Uterus (tissue), 4 donors: ENCODE measurements at places on chromosomes 2 and 18. TPM values are rescaled to one million over a fixed set of nuclear protein-coding genes. Genes with fewer than 3 reads are reported as not detected.

The IL36G gene
- total RNA-seq: not detected

The OST4 gene
- 76.3 TPM for total RNA-seq

The TMEM37 gene
- total RNA-seq: 3.7 TPM

The DSG3 gene
- total RNA-seq: 0.12 TPM

The PARD3B gene
- total RNA-seq: 36.3 TPM

The EMX1 gene
- not detected for total RNA-seq
